Activated CD4-positive, alpha-beta memory T cell treated with anti-CD3 and anti-CD28 coated beads, Interleukin-2, amount 10 ng/mL, durations not matched to agents 7 days and 5 days (primary cell): ENCODE measurements at places on chromosomes 16 and 17. TPM values are rescaled to one million over a fixed set of nuclear protein-coding genes. Genes with fewer than 3 reads are reported as not detected.

Gene CNTNAP1
- 1.2 TPM for total RNA-seq

DNA sequence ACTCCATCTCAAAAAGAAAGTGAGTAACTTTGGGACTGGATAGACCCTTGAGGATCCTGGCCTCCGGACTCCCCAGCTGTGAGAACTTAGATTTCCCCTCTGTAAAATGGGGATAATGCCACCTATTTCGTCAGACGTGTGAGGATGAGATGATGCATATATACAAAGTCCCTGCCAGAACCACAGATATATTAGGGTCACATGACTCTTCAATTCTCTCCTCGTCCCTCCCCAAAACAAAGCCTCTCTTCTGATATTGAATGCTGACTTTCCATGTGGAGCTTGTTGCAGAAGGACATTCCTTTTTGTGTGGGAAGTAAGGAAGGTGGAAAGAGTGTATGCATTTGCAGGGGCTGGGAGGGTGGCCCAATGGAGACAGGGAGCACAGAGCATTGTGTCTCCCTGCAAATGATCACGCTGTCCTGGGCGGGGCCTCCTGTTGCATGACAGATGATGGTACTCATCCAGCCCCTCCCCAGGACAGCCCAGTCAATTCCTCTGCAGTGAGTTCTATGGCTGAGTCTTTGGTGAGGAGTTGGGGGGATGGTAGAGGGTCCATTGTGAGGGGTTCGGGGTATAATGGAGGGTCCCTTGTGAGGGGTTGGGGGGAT is 35.1 kb upstream of the MGAT5B start:
- H3K4me3 ChIP-seq = no peak overlapping the region
- peaks cover 14% of the 10 kb centered on the region for H3K27me3 ChIP-seq
- no peak for DNase-seq
- H3K36me3 ChIP-seq = no peaks in the 10 kb centered on the region

- H3K36me3 ChIP-seq = peaks cover 67% of the 10 kb centered on the region
- H3K4me1 ChIP-seq = peaks cover 62% of the 10 kb centered on the region
- H3K4me3 ChIP-seq = no peak overlapping the region
Observed at GRCh38 chr16:28180655-28181460, 30.9 kb downstream of the XPO6 start.

Gene SLC52A1
- total RNA-seq = 0.68 TPM

DNA sequence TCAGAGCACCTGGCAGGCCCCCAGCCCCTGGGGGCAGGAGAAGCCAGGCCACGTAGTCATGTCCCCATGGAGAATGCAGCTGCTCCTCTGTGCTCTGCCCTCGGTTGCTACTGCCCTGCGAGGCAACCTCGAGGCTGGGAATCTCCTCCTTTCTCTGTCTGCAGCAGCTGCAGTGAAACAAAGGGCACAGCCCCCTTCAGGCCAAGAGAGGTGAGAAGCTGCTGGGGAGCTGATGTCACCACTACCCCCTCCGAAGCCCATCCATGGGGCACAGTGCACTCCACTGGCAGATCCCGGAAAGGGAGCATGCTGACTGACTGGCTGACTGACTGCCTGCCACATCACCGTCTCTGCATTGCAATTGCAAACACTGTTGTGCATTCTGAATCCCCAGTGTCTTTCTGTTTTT is 103.7 kb downstream of the GRIN2A start:
- no peak overlapping the region for H3K27ac ChIP-seq
- H3K27me3 ChIP-seq = no peaks in the 10 kb centered on the region
- no peak overlapping the region for H3K4me3 ChIP-seq
- no peaks in the 10 kb centered on the region for H3K4me1 ChIP-seq
- DNase-seq = no peak

GRCh38 chr16:46673320-46674013 is 15.5 kb downstream of the VPS35 start:
- H3K27me3 ChIP-seq = no peaks in the 10 kb centered on the region
- H3K4me1 ChIP-seq = no peaks in the 10 kb centered on the region
- no peak overlapping the region for H3K4me3 ChIP-seq
- DNase-seq = peak; percentile 58
- H3K27ac ChIP-seq = no peak overlapping the region

DNA sequence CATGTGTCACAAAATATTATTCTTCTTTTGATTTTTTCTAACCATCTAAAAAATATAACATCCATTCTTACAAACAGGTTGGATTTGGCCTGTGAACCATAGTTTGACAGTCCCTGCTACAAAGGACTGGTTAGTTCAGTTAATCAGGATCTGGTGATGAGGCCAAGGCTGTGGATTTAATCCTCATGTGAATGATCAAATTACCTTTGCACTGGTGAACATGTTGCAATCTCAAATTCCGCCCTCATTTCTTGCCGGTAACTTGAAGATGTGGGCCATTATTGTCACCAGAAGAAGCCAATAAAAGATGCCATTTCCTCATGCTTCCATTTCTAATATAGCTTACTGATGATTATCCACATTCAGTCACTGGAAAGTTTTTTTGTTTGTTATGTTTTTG is 35.3 kb upstream of the YPEL2 start:
- no peaks in the 10 kb centered on the region for H3K36me3 ChIP-seq
- no peak for DNase-seq
- no peaks in the 10 kb centered on the region for H3K4me1 ChIP-seq
- no peak overlapping the region for H3K4me3 ChIP-seq

GRCh38 chr17:82888583-82889495 is 49.0 kb upstream of the ZNF750 start:
- H3K4me3 ChIP-seq = no peak overlapping the region
- H3K36me3 ChIP-seq = peaks cover 15% of the 10 kb centered on the region
- H3K27me3 ChIP-seq = no peaks in the 10 kb centered on the region
- H3K4me1 ChIP-seq = peaks cover 60% of the 10 kb centered on the region

Gene SYT17
- not detected for total RNA-seq

- no peak overlapping the region for H3K27ac ChIP-seq
- H3K27me3 ChIP-seq = peaks cover 55% of the 10 kb centered on the region
- no peak for DNase-seq
- H3K4me3 ChIP-seq = no peak overlapping the region
Observed at GRCh38 chr17:40568074-40568836, 3.0 kb upstream of the CCR7 start.

DNA sequence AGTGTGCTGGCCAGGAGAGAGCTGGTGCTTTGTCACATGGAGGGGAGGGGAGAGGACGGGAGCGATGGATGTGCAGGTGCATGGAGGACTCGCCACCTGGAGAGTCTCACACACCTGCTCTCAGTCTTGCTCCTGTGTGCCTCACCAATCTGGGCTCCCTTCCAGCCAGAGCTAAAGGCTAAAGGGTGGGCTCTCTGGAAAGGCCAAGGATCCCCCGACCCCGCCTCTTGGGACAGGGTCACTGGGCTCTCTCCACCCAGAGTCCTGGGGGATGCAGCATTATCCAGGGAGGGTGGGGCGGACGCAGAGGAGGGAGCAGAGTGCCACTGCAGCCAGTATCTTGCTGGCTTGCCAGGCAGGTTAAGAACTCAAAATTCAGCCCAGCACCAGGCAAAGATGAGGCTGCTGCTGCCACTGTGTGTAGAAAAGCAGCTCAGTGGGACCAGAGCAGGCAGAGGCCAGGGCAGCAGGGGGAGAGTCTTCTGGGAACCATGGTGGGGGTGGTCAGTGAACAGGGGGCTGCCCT is 5.4 kb upstream of the STAT5B start:
- H3K36me3 ChIP-seq = peaks cover 6% of the 10 kb centered on the region
- peaks cover 25% of the 10 kb centered on the region for H3K4me1 ChIP-seq
- no peak overlapping the region for H3K4me3 ChIP-seq
- H3K27ac ChIP-seq = no peak overlapping the region
- DNase-seq = peak; percentile 4
- H3K27me3 ChIP-seq = no peaks in the 10 kb centered on the region

DNA sequence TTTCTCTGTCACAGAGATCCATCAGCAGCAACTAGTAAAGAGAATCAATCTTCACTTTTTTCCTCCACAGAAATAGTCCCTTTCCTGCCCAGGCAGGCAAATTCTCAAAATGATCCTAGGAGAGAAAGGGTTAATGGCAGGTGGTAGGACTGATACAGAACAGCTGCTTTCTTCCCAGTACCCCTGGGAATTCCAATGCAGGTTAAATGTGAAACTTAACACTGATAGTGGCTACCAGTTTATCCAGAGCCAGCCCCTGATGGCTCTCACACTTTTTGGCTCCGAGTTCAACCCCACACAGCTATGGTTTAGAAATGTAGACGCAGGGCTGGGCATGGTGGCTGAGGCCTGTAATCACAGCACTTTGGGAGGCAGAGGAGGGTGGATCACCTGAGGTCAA is 22.2 kb downstream of the MARVELD3 start:
- no peaks in the 10 kb centered on the region for H3K4me1 ChIP-seq
- H3K27me3 ChIP-seq = no peaks in the 10 kb centered on the region
- no peak for DNase-seq
- no peak overlapping the region for H3K27ac ChIP-seq

- no peak overlapping the region for H3K4me3 ChIP-seq
- H3K27ac ChIP-seq = no peak overlapping the region
- H3K4me1 ChIP-seq = no peaks in the 10 kb centered on the region
- DNase-seq = no peak
Observed at GRCh38 chr16:85090181-85090580, 22.1 kb downstream of the CIBAR2 start.

Gene PRKCA
- total RNA-seq = 57.6 TPM

Gene CCL22
- not detected for total RNA-seq

- no peak for DNase-seq
- no peaks in the 10 kb centered on the region for H3K4me1 ChIP-seq
- no peak overlapping the region for H3K27ac ChIP-seq
- peaks cover 61% of the 10 kb centered on the region for H3K27me3 ChIP-seq
- no peaks in the 10 kb centered on the region for H3K36me3 ChIP-seq
Observed at GRCh38 chr17:49465331-49465903, 29.7 kb upstream of the NGFR start.

Gene TEKT5
- total RNA-seq = not detected

GRCh38 chr16:19708296-19709205 is 9.5 kb downstream of the KNOP1 start:
- peaks cover 29% of the 10 kb centered on the region for H3K36me3 ChIP-seq
- no peaks in the 10 kb centered on the region for H3K4me1 ChIP-seq
- DNase-seq = no peak
- H3K4me3 ChIP-seq = no peak overlapping the region
- H3K27ac ChIP-seq = no peak overlapping the region

Gene MGAT5B
- total RNA-seq = 0.13 TPM
